NCI-H748 treated with DMSO at 0.1 percent for 48 hours (cell line): ENCODE measurements at places on chromosomes 12 and 14.

DNA sequence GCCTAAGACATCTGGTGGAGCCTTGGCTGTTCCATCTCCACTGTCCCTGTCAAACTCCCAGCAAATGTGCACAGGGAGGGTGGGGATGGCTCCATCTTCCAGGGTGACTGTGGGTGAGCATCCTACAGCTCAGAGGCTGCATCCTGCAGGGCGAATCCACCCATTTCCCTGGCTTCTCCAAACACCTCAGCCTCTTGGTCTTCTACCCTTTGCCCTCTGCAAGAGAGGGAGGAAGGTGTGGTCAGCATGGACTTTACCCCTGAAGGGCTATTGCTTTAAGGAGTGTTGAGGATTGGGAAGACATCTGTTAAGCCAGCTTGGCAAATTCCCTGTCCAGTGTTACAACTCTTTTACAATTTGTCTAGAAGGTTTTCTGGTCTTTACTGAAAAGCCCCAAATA is 23.1 kb upstream of the DGLUCY start:
- no peak for DNase-seq

GRCh38 chr14:105126981-105127329 is 41.6 kb downstream of the JAG2 start:
- DNase-seq, result no peak

- DNase-seq, result no peak
These were observed 127.7 kb downstream of the SLC16A7 start for GRCh38 chr12:59723520-59723919.

DNA sequence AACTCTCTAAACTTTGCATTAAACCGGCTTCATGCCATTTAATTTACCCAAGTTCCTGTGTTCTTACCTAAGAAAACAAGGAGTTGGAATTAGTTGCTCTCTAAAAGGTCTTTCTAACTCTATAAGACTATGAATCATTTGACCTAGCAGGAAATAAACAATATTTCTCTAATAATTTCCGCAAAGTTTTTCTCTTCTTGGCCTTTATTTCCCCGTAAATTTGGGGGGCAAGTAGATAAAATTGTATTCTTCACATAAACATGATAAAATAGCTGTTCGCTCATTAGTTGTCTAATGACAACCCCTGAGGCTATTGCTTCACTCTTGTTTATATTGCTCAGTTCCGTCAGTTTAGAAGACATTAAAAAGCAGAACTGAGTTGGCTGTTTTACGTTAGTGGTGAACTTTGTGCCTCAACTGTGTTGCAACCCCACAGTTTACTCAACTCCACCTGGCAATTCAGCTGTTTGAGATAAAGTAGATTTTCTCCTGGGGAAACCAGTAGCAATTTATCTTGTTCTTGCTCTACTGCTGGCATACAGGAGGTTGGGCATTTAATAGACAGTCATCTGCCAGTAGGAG is 74.7 kb downstream of the BTG1 start:
- DNase-seq, result no peak

GRCh38 chr12:82414044-82414443 is 55.7 kb downstream of the METTL25 start:
- no peak for DNase-seq

DNA sequence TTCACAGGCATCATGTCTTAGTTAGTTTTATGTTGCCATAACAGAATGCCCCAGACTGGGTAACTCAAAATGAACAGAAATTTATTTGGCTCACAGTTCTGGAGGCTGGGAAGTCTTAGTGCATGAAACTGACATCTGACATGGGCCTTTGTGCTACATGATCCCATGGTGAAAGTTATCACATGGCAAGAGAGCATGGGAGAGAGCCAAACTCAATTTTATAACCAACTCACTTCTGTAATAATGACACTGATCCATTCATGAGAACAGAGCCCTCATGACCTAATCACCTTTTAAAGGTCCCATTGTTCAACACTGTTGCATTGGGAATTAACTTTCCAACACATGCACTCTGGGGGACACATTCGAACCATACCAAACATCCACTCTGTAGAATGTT is 1015.1 kb downstream of the DIO2 start:
- DNase-seq, result no peak
